ENCODE measurements at places on chromosomes 13 and 19. TPM values are rescaled to one million over a fixed set of nuclear protein-coding genes. Genes with fewer than 3 reads are reported as not detected.

Gene SIGLEC12
- total RNA-seq: not detected

Gene ZNF846
- 7.9 TPM for total RNA-seq

Gene ZNF837
- 3.5 TPM for total RNA-seq

Gene MAST1
- total RNA-seq: 0.87 TPM

Gene RASGRP4
- not detected for total RNA-seq

Gene ITM2B
- 87.3 TPM for total RNA-seq

Gene UQCRFS1
- 36.3 TPM for total RNA-seq

Data from uterine smooth muscle cell (primary cell).